ENCODE measurements at places on chromosomes 7 and 10.

DNA sequence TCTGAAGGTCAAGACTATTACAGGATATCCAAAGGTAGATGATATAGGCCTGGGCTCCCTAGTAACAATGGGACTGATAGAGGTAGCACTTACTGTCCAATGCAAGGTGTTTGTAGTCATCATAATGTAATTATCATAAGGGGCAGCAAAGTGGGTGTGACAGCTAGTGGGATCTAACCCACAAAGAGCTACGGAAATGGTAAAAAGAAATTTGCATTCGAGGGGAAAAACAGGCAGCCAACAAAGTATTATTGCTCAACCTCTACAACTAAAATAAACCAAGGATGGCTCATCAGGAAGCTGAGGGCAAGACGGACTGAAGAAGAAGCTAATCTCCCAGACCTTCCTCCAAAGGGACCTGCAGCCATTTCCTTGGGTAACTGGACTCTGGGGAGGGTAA, 211.0 kb downstream of the WDR11 start:
- peak; percentile 41 for DNase-seq

- no peak for DNase-seq
Observed at GRCh38 chr7:117495308-117495707, 15.5 kb downstream of the CFTR start.

- DNase-seq = no peak
Observed at GRCh38 chr10:123840714-123841113, 50.9 kb downstream of the CPXM2 start.

GRCh38 chr7:68691261-68692216, 906.7 kb upstream of the AUTS2 start:
- no peak for DNase-seq

DNA sequence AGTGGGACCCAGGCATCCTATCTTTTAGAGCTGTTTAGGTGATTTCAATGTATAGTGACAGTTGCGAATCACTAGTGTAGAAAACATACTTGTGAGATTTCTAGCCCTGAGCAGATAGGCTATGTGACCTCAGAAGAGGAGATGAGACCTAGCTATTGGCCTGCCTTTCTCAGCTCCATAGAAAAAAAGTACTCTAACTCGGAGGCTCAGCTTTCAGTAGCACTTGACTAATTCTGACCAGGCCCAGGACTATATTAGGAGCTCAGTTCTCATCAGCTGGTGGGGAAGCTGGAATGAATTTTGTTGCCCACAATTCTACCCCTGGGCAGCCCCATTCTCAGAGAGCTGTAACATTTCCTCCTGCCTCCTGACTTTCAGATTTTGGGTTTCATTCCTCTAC, 179.9 kb upstream of the NAMPT start:
- no peak for DNase-seq

GRCh38 chr10:11017570-11018431, at the start of gene CELF2:
CELF2 (plus strand) TSS chr10:11017872; CDS start chr10:11018090, 218 bp downstream.
- DNase-seq = peak; percentile 24

- no peak for DNase-seq
Observed at GRCh38 chr7:140398821-140399220, 491 bp upstream of the SLC37A3 start.

DNA sequence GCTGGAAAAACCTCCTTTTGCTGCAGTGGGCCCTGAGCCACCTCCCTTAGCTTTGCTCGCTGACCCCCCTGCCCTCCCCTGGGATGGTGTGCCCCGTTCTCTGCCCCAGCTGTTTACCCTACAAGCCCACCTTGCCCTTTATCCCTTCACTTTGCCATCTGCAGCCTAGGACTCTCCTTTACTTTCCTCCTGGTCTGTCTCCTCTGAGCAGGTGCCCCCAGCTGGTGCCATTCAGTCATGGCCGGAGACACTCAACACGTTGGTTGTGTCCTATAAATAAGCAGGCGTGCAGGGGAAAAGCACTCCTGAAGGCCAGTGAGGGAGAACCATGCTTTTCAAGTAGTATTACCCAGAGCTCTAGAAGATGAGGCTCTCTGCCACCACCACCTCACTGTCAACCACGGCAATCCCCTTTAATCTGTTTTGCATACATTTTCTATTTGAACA, 6.1 kb downstream of the RASSF4 start:
- no peak for DNase-seq

GRCh38 chr7:147276783-147277370, 1160.3 kb downstream of the CNTNAP2 start:
- no peak for DNase-seq

GRCh38 chr7:139092090-139092796, 17.3 kb downstream of the ZC3HAV1 start:
- no peak for DNase-seq

DNA sequence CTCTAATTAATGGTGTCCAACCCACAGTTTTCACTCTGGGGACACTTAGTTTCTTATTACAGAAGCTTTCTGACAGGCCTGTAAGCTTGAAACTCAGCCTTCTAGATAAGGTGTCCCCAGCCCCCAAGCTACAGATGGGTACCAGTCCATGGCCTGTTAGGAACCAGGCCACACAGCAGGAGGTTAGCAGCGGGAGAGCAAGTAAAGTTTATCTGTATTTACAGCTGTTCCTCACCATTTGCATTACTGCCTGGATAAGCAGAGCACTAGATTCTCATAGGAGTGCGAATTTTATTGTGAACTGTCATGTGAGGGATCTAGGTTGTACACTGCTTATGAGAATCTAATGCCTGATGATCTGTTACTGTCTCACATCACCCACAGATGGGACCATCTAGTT, 93.7 kb downstream of the TMEM26 start:
- no peak for DNase-seq

DNA sequence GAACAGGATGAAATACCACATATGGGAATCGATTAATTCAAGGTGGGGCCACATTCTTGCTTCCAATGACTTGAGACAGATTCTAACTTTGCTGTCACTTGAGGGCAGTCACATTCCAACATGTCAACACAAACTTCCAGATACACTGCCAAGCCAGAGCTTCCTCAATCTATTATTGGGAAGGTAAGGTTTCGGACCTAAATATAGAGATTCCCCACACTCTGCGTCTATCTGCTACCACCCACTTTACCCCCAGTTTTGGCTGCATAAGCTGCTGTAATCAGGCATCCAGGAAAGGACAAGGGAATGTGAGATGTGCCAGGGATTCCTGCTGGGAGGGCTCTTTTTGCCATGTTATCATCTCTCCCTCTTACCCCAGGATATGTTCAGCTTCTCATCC, 20.5 kb upstream of the DGKI start:
- no peak for DNase-seq

DNA sequence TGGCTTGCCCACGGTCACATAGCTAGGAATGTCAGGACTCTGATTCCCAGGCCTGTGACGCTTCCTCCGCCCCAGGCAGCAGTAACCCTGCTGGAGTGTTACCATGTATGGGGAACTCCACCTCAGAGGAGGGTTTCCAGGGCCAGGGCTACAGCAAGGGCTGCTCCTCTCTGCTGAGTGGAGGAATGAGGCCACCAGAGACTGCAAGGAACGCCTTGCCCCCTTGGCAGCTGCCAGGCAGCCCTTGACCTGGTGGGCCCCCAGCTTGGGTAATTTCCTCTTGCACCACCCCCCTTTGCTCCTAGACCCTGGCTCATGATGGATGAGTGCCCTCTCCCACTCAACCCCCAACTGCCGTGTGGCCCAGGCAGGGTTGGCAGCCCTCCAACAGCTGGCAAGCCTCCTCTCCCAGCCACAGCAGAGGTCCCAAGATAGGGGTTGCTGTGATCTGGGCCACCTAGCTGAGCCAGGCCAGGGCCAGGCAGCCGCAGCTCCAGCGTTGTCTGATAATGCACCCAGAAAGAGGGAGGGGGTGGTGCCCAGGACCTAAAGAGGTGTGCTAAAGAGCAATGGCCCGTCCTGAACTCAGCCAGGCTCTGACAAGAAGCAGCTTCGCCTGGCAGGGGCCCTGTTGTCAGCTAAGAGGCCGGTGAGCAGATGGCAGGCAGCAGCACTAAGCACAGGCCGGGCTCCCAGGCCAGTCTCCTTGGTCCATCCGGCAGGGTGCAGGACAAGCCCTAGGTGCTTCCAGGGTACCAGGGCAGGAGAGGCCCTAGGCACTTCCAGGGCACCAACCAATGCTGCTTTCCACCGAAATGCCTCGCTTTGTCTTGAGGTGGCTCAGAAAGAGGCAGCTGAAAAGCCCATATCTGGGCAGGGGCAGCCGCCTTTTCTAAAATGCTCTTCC, 35.4 kb downstream of the DRGX start:
- peak; percentile 44 for DNase-seq

- DNase-seq = no peak
Observed at GRCh38 chr7:14639801-14640200, 262.8 kb downstream of the DGKB start.

GRCh38 chr10:50310560-50311174, 59.4 kb upstream of the ASAH2 start:
- DNase-seq = peak; percentile 46

GRCh38 chr7:103683348-103683747, 237.3 kb upstream of the SLC26A5 start:
- DNase-seq = no peak

DNA sequence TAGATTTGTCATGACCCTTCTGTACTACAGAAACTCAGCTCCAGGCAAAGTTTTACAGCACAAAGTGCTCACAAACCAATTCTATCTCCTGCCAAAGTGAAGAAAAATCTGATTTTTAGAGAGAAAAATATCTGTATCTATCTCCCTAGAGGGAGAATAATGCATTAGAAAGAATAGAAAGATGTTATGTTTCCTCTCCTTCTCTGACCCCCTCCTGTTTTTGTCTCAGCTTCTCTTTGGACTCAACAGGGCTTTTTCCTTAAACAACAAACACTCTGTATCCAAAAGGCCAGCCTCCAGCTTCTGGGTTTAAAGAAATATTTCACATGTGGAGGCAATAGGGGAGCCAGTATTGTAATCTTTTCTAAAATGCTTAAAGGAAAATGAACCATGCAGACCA, 627.4 kb downstream of the REEP3 start:
- DNase-seq = no peak

DNA sequence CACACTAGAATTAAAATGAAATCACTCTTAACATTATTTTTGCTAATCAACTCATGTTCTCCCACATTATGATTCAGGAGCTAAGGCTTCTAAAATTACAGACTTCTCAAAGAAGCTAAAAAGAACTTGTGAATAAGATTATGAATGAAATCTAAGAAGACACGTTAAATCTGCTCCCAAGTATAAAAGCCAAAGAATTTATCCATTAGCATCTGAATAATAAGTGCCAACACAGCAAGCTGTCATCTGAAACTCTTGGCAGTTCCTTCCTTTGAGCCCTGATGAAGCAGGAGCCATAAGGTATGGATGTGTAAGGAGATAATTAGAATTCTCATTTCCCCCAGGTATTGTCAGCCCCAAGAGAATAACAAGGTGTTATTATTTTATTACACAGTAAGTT, 50.3 kb downstream of the TPK1 start:
- DNase-seq = no peak

DNA sequence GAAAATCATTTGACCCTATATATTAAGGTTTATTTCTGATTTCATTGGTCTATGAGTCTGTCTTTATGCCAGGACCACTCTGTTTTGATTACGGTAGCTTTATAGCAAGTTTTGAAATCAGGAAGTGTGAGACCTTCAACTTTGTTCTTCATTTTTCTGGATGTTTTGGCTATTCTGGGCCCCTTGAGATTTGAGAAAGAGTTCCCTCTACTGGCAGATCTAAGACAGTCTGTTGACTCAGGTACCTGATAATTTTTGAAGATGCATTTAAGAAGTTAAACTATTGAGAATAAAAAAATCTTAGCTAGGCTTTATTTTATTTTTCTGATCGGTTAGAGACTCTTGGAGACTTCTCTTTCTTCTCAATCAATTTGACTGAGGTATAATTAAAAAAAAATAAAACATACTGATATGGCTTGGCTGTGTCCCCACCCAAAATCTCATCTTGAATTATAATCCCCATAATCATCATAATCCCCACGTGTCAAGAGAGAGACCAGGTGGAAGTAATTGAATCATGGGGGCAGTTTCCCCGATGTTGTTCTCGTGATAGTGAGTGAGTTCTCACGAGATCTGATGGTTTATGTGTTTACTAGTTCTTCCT, 209.2 kb downstream of the SNX10 start:
- DNase-seq = peak; percentile 71

DNA sequence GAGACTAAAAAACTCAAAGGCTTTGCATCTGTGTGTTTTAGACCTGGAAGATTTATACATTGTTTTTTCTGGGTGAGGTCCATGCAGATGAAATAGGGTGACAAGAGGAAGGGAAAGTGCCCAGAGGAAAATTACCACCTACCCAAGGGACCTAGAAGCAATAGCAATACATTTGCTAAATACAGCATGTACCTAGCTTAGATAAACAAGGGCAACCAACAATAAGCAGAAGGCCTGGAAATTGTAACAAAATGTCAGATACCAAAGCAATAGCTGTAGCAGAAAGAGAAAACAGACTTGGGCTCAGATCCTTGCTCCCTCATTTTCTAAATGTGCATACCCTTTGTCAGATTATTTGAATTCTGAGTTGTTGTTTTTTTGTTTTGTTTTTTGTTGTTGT, 318.4 kb upstream of the KMT2E start:
- no peak for DNase-seq

- no peak for DNase-seq
Observed at GRCh38 chr10:72275351-72276012, 1.8 kb downstream of the DDIT4 start.

GRCh38 chr7:69246758-69247157, 351.5 kb upstream of the AUTS2 start:
- peak; percentile 82 for DNase-seq

DNA sequence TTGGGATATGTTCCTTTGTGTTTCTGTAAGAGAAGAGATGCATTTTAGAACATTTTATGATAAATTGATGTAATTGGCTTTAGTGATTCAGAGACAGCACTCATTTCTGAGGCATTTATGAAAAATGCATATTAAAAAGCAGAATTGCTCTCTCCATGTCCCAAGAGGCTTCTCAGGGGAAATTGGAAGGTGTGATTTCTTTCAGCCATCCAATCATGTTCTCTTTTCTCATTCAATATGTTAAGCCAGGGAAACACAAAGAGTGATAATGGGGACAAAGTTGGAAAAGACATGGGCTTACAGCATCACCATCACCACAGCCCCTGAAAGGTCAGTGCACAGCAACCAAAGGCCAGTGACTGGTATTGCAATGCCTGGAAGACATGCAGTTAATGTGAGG, 129.9 kb upstream of the COL1A2 start:
- DNase-seq = no peak

- no peak for DNase-seq
Observed at GRCh38 chr10:70035531-70035930, 17.1 kb upstream of the MACROH2A2 start.

DNA sequence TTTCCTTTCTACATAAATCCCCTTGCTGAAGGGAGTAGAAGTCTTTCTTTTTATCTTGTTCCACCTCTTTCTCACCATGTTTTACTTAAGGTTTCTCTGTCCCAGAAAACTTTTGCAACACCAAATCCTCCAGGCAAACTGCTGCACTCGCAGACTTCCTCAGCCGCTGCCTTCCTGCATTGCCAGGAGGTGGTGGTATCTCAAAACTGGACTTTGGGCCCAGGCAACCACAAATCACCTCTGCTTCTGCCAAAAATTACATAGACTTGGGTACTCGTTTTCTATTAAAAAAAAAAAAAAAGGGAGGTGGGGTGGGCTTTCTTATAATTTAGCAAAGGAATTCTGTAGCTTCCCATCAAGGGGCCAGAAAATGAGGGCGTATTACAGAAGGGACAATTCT, 14.7 kb downstream of the INA start:
- no peak for DNase-seq

Data from inflammatory macrophage (primary cell).